ENCODE measurements at places on chromosomes 4 and X. TPM values are rescaled to one million over a fixed set of nuclear protein-coding genes. Genes with fewer than 3 reads are reported as not detected.

DNA sequence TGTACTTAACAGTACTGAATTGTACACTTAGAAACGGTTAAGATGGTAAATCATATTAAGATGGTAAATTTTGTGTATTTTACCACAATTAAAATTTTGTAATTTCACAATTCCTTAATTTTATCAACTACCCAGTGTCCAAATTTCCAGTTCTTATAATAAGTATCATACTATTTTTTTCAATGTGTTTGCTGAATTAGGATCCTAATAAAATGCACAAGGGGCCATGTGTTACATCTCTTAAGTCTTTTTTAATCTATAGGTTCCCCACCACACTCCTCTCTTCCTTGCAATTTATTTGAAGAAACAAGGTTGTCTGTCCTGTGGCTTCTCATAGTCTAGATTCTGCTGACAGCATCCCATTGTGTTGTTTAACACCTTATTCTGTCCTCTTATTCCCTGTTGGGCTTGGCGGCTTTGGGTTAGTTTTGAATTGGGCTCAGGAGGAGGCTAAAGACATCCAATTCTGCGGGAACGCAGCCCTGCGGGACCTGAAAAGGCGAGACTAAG lies 533 bp upstream of the SYAP1 start:
- no peak for DNase-seq

Gene MAGEC3
- total RNA-seq = not detected

DNA sequence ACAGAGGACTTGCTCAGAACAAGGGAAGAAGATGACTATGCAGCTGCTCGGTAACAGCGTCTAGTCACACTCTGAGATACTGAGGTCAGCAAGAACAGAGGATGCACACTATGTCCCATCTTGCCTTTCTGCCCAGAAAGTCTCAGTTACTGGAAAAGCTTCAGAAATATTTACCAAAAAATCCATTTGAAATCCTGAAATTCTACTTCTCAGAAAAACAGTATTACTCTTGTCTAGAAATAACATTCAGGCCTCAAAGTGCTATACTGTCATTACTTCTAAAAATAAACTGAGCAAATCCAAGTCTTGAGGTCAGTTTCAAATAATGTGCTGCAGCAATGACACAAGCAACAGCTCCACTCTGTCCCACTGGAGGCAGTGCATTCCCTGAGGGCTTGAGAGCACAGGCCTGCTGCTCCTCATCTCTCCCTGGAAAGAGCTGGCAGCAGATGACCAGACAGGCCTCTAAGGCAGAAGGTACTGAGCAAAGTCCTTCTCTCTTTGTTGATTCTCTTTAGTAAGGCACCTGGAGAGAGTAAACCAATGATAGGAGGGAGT lies 76.9 kb downstream of the CAMK2D start:
- DNase-seq = no peak

DNA sequence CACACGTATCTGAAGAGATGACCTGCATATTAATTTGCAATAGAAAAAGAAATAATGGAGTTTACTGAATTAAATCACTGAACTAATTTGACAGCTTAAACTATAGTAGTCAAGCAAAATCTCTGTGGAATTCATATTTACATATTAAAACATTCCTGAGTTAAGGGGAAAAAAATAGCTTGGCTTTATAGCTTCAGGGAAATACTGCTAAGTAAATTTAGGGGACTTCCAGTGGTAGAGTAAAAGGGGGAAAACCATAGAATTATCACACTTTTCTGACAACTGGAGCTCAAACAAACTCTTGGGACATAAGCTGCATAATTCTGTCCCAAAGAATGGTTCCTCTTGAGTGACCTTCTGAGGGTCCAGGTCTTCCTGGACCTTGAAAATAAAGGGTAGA lies 28.6 kb upstream of the CCNI start:
- DNase-seq = no peak

Gene SLC16A2
- 4.8 TPM for total RNA-seq

GRCh38 chr4:118757761-118758251 lies 72.6 kb downstream of the METTL14 start:
- DNase-seq = no peak
